ENCODE measurements at places on chromosomes 7 and 10.
A peak's percentile ranks its signal among the peaks of the same experiment; 100 is the strongest.

- no peak for DNase-seq
These were observed 41.8 kb downstream of the ZCCHC24 start for GRCh38 chr10:79403441-79404230.

- DNase-seq: no peak
These were observed 62.0 kb downstream of the VSTM4 start for GRCh38 chr10:49053053-49053997.

DNA sequence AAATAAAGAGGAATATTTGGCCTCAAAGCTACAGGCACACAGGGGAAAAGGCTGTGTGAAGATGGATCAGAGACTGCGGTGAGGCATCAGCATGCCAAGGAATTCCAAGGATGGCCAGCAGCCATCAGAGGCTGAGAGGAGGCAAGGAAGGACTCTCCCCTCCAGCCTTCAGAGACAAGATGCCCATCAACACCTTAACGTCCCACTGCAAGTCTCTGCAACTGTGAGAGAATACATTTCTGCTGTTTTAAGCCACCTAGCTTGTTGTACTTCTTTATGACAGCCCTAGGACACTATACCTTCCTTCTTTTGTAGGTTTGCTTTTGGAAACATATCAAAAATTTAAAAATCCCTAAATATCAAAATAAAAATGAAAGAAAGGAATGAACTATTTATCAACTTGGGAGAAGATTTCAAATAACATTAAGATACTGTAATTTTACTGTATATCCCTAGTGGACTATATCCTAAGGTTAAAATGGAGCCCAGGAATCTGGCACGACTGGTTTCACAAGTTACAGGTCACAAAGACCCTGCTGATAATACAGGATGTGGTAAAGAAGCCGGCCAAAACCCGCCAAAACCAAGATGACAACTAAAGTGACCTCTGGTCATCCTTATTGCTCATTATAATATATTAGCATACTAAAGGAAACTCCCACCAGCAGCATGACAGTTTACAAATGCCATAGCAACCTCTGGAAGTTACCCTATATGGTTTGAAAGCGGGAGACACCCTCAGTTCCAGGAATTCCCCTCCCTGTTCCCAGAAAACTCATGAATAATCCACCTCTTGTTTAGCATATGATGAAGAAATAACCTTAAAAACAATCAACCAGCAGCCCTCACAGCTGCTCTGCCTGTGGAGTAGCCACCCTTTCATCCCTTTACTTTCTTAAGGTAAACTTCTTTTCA, 185.2 kb downstream of the AVL9 start:
- no peak for DNase-seq

DNA sequence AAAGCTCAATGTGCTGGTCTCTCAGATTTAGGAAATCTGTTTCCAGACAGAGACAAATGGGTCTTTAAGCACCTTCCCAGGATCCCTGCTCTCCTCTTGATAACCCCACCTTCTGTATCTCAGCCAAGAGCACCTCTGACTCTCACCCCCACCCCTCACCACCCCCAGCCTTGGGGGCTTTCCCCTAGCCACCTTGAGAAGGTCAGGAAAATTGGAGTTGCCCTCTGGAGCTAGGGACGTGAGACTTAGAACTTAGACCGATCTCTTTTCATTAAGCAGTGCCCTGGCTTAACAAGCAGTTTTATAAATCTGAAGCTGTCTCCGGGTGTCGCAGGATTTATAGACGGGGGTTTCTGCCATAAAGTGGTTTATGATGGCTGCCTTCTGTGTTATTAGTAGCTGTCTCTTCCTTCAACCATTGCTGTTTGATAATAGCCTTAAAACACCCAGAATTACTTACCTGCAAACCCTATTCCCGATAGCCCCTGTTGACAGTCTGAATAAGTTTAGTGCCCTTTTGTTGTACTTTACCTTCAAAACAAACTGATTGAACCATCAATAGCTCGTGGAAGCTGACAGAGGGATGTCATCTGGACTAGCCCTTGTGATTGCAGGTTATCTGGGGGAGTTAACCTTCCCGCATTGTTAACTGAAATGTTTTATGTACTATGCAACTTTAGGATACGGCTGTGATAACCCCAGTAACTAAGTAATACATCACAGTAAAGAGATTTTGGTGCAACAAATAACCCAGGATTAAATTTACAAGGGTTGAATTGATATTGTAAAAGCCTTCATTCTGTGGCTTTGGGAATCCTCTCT, 621.5 kb downstream of the LRMDA start:
- DNase-seq: no peak

DNA sequence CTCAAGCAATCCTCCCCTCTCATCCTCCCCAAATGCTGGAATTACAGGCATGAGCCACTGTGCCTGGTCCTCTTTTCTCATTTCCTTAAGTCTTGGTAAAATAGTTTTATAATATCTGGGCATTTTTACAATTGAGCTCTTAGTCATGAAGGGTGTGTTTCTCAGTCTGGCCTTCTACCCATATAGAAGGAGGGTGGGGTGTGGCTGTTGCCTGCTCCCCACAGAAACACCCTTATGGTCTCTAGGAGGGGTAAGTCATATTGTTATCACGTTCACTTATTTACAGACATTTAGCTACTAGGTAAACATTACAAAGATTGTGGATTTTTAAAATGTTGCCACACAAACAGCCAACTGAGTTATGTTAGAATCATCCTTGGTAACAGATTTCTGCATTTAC, 6.7 kb upstream of the OTUD1 start:
- DNase-seq: no peak

- DNase-seq: no peak
These were observed 36.2 kb upstream of the XPNPEP1 start for GRCh38 chr10:109959259-109960145.

DNA sequence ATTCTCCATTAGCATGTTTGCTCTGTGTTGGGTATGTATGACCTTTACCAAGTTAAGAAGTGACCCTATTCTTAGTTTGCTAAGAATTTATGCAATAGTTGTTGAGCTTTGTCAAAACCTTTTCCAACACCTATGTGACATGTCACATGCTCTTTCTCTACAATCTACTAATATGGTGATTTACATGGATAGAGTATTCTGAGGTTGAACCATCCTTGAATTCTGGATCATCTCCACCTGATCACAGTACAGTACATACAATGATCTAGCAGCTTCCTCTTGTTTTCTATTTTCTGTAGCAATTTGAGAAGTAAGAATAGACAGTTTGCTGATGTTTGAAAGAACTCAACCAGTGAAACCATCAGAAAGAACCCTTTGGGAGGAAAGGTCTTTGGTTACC, 101.2 kb upstream of the PDGFA start:
- DNase-seq: no peak

- DNase-seq: peak; percentile 6
These were observed 21.9 kb upstream of the CDCA7L start for GRCh38 chr7:21967598-21968003.

DNA sequence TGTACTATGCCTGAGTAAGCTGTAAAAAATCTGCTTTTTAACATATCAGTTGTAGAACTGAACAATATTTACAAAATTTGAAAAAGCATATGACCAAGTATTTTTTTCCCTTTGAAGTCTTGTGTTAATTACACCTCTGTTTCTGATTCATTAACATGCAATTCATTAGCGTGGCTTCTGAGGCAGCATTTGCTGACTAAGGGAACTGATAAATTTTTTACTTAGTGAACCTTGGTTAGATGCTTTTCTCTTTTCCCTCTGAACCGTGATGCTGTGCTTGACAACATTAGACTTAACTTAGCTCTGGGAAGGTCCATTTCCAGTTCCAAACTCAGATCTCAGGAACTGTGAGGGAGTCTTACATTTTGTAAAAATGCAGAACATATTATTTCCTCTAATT, 28.1 kb downstream of the TWIST1 start:
- no peak for DNase-seq

GRCh38 chr7:79489371-79489770, 35.9 kb upstream of the MAGI2 start:
- DNase-seq: no peak

- DNase-seq: no peak
These were observed 16.3 kb upstream of the INMT start for GRCh38 chr7:30735631-30736030.

DNA sequence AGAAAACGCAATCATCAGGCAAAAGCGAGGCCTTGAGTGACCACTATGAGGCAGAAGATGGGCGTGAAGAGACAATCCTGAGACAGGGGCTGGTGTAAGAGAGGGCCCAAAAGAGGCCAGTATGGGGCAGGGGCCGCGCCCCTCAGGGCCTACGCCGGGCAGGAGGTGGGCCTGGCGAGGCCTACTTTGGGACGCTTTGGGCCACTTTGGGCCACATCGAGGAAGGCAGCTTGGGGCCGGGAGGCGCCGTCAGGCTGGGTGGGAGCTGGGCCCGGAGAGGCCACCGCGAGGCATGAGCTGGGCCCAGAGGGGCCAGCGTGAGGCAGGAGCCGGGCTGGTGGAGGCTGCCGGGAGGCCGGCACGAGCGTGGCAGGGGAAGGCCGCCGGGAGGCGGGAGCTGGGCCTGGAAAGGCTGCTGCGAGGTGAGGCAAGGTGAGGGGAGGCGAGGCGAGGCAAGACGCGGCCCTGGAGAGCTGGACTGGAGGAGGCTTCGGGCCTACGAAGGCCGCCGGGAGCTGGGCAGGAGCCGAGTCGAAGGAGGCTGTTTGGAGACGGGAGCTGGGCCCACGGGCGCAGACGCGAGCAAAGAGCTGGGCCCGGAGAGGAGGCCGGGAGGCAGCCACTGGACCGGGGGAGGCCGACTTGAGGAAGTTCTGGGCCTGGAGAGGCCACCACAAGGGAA, 171.3 kb downstream of the TPST1 start:
- DNase-seq: no peak

DNA sequence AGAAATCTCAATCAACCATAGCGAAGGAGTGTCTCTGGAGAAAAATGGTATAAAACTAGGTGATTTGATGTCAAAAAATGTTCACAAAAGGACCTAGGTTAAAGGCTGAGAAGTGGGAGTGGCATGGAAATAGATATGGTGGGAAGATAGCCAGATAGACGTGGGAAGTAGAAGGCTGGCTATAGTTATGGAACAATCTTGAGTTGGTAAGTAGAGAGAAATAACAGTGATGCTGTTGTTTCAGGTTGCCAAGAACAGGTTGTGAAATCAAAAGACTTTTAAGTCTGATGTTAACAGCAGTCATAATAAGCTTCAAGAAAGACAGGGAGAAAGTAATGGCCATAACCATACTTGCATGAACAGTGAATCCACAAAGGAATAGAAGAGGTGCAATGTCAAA, 106.1 kb upstream of the RSU1 start:
- no peak for DNase-seq

GRCh38 chr10:51063659-51064535, 10.4 kb upstream of the PRKG1 start:
- no peak for DNase-seq

DNA sequence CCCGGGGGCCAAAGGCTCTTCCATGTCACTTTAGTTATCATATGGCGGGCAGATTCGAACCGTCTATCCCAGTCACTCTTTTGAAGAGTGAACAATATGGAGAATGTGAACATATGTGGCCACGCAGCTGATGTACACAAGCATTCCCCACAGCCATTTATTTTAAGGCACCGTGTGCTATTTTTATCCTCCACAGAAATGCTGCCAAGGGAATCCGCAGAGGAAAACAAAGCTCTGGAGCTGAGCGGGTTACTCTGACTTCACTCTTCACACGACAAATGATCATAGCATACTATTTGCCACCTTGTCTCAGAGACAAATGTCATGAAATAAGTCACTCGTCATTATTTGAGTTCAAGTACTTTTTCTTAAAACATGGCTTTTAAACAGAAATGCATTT, 100.3 kb downstream of the CTBP2 start:
- DNase-seq: no peak

GRCh38 chr7:30866939-30867338, 44.7 kb upstream of the AQP1 start:
- no peak for DNase-seq

DNA sequence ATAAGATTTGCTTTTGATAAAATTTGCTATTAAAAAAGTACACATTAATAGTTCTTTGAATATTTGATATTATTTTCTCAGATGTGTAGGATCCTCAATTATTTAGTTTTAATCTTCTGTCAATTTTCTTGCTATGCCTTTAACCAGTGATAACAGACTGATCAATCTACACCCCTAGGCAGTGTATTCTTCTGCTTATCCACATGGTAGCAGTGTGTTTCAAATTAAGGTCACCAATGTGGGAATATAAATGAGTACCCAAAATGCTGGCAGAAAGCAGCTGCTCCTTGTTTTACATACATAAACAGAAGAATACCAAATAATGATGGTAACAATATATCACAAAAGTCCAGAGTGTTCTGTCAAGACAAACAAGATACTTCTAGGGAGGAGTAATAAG, 87.0 kb downstream of the SKAP2 start:
- DNase-seq: no peak

- no peak for DNase-seq
These were observed 651.8 kb downstream of the PARD3 start for GRCh38 chr10:34163075-34163905.

GRCh38 chr7:91514591-91514990, 250.4 kb downstream of the FZD1 start:
- no peak for DNase-seq

- no peak for DNase-seq
These were observed 58.0 kb downstream of the CREM start for GRCh38 chr10:35184527-35185171.

- no peak for DNase-seq
These were observed 29.7 kb downstream of the HOXA1 start for GRCh38 chr7:27066148-27066547.

GRCh38 chr7:50330696-50331095, 26.2 kb downstream of the IKZF1 start:
- no peak for DNase-seq

DNA sequence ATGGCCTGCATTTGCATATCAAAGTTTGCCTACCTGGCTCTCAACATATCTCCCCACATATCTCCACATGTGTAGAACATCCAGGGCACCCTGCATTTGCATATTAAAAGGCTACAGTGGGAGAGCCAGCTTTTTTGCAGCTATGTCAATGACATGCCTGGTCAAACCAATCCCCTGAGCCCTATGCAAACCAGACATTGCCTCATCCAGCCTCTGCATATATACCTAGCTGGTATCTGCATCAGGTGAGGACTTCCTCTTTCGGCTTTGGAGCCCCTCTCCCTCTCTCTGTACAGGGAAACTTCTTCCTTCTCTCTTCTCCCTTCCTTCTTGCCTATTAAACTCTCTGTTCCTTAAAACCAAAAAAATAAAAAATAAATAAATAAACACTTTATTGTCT, 142.7 kb upstream of the STEAP4 start:
- DNase-seq: no peak

DNA sequence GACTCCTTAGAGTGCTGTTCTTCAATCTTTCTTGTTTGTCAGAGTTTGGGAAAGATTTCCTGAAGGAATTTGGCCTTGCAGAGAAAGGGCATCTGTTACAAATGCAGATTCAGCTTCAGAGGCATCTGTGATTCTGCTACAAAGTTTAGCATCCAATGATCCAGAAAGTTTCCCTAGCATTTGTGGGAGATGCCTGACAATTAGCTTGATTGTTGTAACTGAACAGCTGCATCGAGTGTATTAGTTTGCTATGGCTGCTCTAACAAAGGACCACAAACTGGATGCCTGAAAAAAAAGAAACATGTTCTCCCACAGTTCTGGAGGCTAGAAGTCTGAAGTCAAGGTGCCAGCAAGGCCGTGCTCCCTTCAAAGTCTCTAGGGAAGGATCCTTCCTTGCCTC, 365.1 kb downstream of the GRID1 start:
- no peak for DNase-seq

Data from DMS79 treated with DMSO at 0.1 percent for 48 hours (cell line).